Hematopoietic multipotent progenitor cell (in vitro differentiated cells): ENCODE measurements at places on chromosomes 7 and 10. TPM values are rescaled to one million over a fixed set of nuclear protein-coding genes. Genes with fewer than 3 reads are reported as not detected.

NUTM2B gene
- 1.6 TPM for total RNA-seq

DNA sequence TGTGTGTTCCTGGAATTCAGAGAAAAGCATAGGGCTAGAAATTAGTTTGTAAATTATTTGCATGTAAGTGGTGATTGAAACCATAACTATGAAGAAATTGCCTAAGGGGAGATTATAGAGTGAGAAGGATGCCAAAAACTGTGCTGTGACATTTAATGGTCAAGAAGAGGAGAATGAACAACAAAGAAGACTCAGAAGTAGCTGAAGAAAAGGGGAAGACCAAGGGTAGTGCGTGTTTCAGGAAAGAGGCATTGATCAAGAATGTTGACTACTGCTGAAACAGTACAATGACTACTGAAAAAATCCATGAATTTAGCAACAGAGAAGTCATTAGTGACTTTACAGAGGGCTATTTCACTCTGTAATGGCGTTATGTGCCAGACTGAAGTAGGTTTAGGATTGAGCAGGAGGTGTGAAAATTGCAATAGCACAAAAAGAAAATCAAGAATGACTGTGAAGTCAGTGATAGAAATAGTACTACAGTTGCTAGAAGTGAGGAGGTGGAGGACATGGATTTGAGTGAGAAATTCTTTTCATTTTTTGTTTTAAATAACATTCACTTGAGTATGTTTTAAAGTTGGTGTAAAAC lies 28.9 kb upstream of the SAMD9L start:
- no peak for DNase-seq

DNA sequence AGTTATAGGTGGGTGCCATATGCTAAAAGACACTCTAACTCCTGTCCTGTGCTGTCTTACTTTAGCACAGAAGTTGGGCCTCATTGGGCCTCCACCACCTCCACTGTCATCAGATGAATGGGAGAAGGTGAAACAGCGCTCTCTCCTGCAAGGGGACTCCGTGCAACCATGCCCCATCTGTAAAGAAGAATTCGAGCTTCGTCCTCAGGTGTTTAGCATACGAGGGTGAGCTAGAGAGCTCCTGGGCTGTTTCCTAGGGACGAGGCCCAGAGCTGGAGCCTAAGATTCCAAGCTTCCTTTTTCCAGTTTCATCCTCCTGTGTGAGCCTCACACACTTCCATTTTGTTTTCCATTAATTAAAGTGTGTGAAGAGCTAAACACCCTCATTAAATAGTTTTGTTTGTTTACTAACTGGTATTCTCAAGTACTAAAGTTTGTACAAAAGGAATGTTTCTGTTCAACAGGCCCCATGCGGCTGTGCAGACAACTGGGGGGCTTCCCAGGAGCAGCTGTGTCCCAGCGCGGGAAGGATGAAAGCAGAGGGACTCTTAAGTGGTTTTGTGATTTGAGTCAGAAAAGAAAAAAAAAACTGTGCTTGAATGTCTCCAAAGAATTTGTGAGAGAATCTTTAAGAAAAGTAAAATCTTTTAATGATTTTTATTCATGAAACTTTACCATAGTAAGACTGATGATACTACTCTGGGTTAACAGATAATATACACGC lies 14.1 kb downstream of the RNF32 start:
- no peak for DNase-seq

GRCh38 chr10:58431903-58432302 lies 46.7 kb downstream of the TFAM start:
- DNase-seq, result no peak

SUN3 gene
- total RNA-seq, result not detected

DNA sequence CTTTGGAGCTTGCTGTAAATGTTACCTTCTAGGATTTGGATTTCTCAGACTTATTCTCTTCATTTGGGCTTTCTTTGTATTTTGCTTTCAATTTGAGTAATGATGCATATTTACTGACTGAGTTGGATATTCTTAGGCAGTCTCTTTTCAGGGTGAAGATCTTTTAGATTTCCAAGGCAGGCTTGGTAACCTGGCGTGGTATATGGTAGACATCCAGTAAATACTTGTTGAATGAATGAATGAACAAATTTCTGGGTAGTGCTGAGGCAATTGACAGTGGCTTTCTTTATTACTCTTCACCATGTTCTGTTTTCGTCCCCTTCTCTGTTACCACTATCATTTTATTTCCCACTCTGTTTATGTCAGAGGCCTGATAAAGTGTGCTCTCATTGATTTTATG lies 27.1 kb downstream of the BBS9 start:
- DNase-seq, result no peak

GRCh38 chr10:76555067-76555670 lies 1082.4 kb downstream of the KCNMA1 start:
- DNase-seq, result no peak

IGF2BP3 gene
- 6.7 TPM for total RNA-seq

CACNA2D1 gene
- total RNA-seq, result under 0.01 TPM

DNA sequence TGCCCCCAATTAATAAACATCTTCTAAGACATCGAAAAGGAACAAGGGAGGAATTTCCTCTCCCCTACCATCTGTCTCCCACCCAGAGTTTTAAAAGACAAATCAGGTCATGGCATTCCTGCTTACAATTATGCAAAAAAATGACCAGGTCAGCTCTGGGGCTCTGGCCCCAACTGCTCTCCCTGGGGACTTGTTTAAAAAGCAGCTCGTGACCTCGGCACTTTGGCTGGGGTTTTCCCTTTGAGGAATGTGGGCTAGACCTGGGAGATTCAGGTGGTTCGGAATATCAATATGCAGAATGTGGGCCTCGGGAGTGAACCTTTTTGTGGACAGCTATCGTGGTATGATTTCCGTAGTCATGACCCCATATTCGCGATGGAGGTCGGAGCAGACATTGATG lies 648 bp upstream of the RADIL start:
- no peak for DNase-seq

DNA sequence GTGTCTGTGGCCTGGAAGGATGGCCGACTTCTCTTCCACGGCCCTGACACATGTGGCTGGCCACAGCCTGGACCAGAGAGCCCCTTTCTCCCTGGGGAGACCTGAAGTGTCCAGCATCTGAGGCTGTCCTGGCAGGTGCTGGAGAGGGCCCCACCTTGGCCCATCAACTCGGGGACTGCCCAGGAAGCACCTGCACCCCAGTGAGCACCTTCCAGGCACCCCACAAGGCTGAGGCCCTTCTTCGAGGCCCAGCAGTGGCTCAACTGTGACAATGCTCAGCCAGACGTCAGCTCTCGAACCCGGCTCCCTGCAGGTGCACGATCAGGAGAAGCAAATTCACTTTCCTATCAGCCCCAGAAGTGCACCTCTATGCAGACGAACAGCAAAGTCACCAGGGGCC lies 24.3 kb downstream of the RGS10 start:
- DNase-seq, result no peak

GRCh38 chr7:155215576-155216325 lies 81.9 kb upstream of the INSIG1 start:
- DNase-seq, result no peak

DNA sequence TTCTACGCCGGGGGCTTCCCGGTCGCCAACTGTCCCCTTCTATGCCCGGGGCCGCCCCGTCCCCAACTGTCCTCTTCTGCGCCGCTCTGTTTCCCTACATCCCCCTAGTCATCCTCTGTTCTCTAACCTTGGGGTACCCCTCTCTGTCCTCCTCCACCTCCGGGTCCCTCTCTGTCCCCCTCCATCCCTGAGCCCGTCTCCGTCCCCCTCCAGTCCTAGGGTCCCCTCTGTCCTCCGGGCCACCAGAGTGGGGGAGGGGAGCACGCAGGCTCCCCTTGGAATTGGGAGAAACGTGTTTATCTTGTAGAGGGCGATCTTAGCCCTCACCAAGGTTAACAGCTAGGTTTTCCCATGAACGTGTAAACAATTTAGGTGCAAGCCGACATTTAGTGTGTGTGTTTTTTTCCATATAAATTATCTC lies 852 bp upstream of the KLF6 start:
- no peak for DNase-seq

DNA sequence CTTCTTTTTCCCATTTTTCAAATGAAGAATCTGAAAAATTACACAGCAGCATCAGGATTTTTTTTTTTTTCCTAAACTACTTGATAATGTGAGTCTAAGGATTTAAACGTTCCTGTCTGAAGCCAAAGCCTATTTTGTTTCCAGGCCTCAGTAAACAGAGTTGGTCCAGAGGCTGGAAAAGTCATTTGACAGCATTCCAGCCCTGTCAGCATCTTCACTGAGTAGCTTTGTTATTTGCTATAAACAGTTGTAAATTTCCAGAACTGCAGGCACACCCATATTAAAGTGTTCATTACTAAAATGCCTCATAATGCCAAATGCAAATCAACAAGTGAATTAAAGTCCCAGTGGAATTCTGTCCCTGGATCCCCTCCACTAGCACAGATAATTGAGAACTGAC lies 35.5 kb upstream of the KMT2E start:
- DNase-seq, result no peak

SFTPA1 gene
- not detected for total RNA-seq

GRCh38 chr7:22589641-22590201 lies 89.7 kb upstream of the STEAP1B start:
- no peak for DNase-seq

DNA sequence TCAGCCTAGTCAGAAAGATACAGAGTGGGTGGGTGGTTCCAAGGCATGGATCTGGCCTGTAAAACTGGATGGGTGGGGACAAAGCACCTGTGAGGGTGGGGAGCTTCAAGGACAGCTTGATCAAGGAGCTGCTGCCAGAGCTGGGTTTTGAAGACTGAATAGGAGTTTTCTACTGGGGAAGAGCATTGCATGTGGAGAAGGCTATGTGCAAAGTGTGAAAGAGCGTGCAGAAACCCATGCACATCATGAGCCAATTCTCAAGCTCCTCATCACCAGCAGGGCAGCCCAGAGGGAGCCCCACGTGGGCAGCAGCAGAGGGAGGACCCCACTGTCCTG lies 58.6 kb downstream of the PDGFA start:
- no peak for DNase-seq

GRCh38 chr10:28457110-28457509 lies 75.8 kb upstream of the WAC start:
- DNase-seq, result no peak

CRYGN gene
- not detected for total RNA-seq

GPRIN2 gene
- not detected for total RNA-seq

CPED1 gene
- total RNA-seq, result 9.2 TPM

DNA sequence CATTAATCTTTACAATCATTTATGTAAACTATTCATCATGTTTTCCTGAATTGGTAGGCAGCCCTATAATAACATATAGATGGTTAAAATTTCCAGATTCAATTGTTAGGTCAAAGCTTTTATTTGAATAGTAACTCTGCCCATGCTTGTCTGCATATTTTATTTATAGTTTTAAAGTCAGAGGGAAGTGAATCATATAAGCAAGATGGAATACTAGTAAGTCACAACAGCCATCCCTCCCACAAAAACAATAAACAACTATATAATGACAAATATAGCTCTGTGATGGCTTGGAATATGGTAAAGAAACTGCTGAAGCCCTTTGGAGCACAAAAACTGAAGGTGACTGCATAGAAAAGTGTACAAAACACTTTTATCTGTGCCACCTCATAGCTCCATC lies 156.3 kb upstream of the TMEM106B start:
- no peak for DNase-seq

- no peak for DNase-seq
Observed at GRCh38 chr7:44275146-44275545, 50.2 kb downstream of the CAMK2B start.

GRCh38 chr10:17790651-17791050 lies 18.5 kb upstream of the MRC1 start:
- DNase-seq, result no peak

PIP gene
- not detected for total RNA-seq

BTBD16 gene
- total RNA-seq, result not detected

DNA sequence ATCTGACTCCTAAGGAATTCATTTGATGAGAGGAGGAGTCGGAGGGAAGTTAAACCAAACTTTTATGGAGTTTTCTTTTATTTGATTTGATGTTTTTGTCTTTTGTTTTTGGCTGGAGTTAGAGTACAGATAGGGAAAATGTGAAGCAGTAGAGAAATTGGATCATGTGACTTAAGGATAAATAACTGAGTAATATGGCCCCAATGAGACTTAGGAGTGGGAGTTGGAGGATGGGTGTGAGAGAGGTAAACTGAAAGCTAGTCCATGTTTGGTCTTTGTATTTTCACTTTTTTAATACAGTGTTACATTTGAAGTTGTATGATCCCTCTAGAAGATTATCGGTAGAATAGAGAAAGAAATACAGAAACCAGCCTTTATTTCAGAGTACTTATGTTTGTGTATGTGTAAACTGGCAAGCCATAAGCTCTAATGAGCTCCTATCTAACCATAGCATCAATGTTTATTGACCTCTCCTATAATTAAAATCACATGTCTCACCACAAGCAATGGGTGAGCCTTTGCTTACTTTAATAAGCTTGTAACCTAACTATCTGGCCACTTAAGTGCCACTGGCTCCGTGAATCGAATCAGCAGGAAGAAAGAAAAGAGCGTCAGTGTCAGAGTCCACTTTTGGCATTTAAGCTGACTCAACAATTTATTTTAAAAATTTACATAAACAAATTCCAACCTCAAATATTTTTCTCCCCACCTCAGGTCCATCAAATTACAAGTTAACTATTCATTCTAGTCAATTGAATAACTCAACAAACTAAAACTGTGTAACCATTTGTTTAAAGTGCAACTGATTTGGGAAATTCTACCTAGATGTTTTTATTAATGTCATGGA lies 113.8 kb downstream of the EPDR1 start:
- DNase-seq, result no peak

DNA sequence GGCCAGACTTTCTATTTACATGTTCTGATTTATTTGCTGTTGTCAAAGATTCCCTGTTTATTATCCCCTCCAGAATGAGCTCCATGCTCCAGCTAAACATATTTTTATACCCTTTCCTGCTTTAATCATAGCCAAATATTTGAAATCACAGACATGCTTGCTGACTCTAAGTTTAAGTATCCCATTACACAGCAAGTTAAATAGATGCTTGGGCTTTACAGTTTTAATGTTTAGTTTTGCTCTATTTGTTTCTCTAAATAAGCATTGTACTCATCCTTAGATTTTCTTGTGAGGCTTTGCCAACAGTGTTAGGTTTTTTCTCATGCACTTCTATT lies 196.8 kb downstream of the TAX1BP1 start:
- DNase-seq, result no peak

DNA sequence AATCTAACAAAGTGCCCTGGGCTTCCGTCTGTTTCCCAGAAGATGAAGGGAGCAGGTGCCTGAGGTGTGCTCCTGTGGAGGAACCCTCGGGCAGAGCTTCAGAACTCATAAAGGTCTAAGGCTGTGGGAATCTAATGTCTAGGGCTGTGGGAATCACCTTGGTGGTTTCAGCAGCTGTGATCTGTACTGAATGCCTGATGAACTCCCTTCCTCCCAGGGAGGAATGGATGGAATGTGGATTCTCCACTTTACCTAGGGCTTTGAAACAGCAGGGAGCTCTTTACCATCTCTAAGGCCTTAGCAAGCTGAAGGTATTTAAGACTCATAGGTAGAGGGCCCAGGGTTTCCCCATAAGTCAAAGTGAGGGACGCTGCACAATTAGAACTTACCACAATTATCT lies 36.0 kb upstream of the SEMA3E start:
- no peak for DNase-seq

GRCh38 chr7:424301-424935 lies 95.2 kb downstream of the PDGFA start:
- DNase-seq, result no peak

- DNase-seq, result no peak
Observed at GRCh38 chr7:132475037-132475668, 101.1 kb downstream of the PLXNA4 start.

DNAH11 gene
- under 0.01 TPM for total RNA-seq
